Activated CD4-positive, CD25-positive, alpha-beta regulatory T cell treated with anti-CD3 and anti-CD28 coated beads, Interleukin-2, amount 50 U/mL, for 24 hours (primary cell): ENCODE measurements at places on chromosomes 16 and 17.

DNA sequence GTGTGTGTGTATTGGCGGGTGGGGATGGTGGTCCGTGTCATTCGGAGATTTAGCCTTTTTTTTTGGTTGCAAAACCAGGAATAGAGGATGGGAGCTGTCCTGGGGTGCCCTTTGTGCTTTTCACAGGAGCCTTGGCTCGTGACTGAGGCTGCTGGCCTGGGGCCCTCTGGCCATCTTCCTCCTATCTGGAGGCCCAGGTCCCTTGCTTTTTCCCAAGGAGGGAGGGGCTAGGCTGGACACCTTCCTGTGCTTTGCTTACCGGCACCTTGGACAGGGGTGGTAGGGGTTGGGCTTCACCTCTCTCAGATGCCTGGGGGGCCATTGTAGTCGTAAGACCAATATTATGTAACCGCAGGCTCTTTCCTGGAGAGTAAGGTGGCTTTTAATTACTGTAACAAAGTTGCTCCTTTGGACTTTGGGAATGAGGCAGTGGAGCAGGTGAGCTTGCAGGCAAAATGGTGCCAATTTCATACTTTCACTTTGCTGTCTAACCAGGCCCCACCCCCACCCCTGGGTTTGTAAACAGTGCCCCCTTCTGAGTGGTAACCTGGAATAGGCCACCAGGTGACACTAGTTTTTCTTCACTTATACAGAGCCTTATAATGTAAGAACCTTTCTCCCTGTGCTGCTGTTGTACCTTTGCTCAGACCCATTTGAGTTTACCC, 1.2 kb downstream of the DYNLL2 start:
- ATAC-seq = no peak

GRCh38 chr17:18004345-18004744, 31.7 kb downstream of the DRC3 start:
- ATAC-seq = no peak

GRCh38 chr17:5942687-5943086, 127.5 kb upstream of the WSCD1 start:
- no peak for ATAC-seq

- ATAC-seq = peak; percentile 79
Observed at GRCh38 chr16:23803591-23804123, 32.1 kb upstream of the PRKCB start.

DNA sequence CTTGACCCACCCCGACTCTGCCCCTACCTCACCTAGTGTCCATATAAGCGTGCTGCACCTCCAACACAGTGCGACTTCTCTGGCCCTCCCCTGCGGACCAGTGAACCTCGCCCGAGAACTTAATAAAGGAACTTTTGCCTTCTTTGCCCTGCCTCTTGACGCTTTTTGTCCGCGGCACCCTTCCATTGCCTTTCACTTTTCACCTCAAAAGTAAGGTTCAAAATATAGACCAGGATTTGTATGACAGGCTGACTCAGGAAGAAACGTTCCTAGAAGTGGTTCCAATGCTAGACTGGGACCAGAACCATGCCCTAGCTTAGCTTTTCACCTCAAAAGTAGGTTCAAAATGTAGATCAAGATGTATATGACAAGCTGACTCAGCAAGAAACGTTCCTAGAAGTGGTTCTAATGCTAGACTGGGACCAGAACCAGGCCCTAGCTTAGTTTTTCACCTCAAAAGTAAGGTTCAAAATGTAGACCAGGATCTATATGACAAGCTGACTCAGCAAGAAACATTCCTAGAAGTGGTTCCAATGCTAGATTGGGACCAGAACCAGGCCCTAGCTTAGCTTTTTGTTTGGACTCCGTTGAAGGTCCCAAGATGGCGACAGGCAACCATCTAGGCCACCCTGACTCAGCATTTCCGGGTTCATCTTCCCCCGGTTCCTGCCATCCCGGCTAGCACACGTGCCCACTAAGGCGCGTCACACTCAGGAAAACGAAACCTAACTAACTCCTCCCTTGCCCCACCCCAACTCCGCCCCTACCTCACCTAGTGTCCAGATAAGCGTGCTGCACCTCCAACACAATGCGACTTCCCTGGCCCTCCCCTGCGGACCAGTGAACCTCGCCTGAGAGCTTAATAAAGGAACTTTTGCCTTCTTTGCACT, 51.0 kb upstream of the TMEM97 start:
- ATAC-seq = no peak

DNA sequence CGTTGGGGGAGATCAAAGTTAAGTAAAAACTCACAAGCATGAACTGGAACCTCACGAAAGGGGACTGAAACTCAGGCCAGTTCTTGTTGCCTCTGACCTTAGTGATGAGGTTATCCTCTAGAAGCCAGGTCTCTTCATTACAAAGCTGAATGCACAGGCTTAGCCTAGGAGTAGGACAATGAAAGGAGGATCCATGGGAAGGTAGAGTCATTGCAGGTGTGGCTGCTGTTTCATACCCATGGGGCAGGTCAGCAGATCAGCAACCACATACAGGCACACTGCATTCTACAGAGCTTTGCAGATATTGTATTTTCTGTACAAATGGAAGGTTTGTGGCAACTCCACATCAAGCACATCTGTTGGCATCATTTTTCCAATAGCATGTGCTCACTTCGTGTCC, 341.3 kb upstream of the SOX9 start:
- ATAC-seq = no peak

GRCh38 chr17:17322516-17323510, 19.6 kb downstream of the NT5M start:
- no peak for ATAC-seq

DNA sequence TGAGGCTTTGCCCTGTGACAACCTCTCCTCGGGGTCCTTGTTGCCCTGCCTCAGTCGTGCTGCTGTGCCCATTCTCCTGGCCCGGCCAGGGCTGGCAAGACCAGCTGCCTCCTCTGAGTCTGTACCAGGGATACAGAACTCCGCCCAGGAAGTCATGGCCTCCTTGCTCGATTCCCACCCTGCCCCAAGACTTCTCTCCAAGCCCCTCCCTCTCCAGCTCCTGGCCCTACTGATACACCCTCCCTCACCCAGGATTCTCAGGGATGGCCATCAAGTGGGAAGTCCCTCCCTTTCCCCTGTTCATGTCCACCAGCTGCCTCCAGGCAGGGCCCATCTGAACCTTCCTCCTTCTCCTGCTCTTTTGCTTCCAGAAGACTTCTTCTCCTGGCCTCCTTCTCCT, 11.2 kb upstream of the TMEM208 start:
- ATAC-seq = no peak

DNA sequence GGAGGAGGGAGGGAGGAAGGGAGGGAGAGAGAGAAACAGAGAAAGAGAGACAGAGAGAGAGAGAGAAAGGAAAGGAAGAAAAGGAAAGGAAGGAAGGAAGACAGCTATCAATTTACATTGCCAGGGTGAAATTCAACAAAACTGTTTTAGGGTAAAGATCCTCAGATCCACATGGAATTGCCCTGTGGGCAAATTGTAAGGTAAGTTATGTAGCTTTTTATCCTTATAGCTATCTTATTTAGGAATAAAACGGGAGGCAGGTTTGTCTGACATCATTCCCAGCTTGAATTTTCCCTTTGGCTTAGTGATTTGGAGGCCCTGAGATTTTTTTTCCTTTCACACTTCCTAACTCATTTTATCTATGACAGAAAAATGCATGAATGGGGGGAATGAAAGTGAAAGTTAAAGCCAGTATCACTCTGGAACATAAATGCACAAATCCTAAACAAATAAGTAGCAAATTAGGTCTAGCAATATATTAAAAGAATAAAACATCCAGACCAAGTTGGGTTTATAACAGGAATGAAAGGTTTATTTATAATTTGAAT, 3.4 kb upstream of the UQCRC2 start:
- no peak for ATAC-seq

GRCh38 chr16:68324780-68325357, 14.1 kb downstream of the PRMT7 start:
- ATAC-seq = no peak

DNA sequence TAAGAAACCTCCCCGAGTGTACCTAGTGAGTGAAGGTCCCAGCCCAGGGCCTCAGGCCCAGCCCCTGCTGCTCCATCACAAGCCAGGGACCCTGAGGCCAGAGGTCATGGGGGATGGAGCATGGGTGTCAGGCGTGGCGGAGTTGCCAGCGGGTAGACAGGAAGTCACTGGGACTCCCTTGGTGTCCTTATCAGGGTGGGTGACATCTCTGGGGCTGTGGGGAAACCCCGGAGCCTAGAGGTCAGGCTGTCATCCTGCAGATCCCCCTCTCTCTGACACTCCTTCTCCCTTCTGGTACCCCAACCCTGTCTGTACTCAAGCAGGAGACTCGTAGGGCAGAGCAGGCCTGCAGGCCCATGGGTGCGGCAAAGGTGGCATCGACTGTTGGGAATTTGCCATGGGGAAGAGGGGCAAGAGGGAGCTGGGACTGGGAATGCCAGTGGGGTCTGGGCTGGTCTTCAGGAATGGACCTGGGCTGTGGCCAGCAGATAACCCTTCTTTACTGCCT, 10.8 kb upstream of the ADGRG1 start:
- ATAC-seq = no peak

DNA sequence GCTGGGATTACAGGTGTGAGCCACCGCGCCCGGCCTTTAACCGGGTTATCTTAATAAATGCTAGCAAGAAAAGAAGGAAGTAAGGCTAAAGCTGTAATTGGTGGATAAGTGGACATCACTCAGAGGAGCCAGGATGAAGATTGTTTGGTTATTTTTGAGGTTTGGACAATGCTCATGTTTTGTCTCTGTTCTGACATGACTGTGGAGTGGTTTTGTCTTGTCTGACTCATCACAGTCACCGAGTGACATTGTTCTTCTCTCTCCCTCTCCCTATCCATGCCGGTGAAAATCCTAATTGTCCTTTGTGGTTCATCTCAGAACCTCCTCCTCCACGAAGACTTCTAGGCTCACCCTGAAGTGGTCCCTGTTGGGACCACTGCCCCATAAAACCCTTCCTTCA, 23.5 kb upstream of the GRIN2A start:
- ATAC-seq = no peak

- peak; percentile 67 for ATAC-seq
Observed at GRCh38 chr16:29805232-29806098, 864 bp upstream of the MAZ start.

DNA sequence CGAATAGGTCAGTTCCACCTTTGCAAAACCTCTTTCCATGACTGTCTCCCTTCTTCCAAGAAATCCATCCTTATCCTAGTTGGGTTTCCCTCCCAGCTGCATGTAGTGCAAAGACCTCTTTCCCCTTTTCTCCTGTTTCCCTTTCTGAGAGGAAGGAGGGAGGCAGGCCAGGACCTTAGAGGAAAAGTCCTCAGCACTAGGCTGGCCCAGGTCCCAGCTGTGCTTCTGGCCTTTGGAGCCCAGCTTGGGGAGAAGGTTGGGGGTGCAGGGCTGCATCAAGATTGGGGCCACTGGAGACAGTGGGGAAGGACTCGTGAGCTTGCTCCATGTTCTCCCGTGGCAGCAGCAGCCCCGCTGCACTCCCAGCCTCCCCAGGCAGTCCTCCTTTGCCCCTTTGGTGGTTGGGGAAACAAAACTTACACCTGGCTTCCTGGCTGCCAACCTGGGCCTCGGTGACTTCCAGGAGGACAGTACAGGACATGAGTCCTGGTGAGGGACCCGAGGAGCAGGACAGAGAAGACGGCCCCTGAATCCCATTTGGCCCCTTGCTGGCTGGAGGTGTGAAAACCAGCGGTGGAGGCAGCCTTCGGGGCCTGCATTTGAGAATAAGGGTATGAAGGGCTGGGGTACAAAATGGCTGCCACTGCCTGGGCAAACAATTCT, 481 bp downstream of the HEXIM2 start:
- no peak for ATAC-seq

- ATAC-seq = no peak
Observed at GRCh38 chr16:85515319-85515745, 97.8 kb upstream of the GSE1 start.

GRCh38 chr17:11608396-11608795, 10.1 kb downstream of the DNAH9 start:
- ATAC-seq = no peak

- ATAC-seq = no peak
Observed at GRCh38 chr16:64870859-64871258, 251.0 kb downstream of the CDH11 start.

GRCh38 chr17:13182450-13182849, 164.6 kb upstream of the ELAC2 start:
- no peak for ATAC-seq

DNA sequence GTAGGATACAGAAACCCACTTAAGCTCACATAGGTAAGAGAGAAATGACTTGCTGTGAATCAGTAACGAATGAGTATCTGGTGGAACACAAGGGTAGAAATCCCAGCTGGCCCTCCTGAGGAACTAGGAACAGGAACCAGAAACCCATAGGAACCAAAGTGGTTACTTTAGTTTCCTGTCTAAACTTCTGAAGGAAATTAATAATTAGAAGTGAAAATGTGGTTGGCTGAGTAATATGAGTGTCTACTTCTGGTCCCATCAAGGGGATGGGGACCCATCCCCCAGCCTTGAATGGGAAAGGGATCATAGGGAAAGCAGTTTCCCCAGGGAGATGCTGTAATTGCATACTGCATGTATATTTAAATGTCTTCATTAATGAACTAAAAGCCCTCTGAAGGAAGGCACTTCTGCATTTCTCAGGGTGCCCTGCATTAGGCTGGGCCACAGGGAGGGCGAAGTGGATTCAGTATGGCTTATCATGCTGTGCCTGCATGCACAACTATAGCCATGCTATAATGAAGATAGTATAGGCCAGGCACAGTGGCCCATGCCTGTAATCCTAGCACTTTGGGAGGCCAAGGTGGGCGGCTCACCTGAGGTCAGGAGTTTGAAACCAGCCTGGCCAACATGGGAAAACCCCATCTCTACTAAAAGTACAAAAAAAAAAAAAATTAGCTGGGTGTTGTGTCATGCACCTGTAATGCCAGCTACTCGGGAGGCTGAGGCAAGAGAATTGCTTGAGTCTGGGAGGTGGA, 45.6 kb downstream of the CYB5B start:
- peak; percentile 78 for ATAC-seq

GRCh38 chr16:88504489-88505404, 51.7 kb downstream of the ZFPM1 start:
- no peak for ATAC-seq

- ATAC-seq = no peak
Observed at GRCh38 chr17:38425744-38426143, 2.5 kb upstream of the ARHGAP23 start.

DNA sequence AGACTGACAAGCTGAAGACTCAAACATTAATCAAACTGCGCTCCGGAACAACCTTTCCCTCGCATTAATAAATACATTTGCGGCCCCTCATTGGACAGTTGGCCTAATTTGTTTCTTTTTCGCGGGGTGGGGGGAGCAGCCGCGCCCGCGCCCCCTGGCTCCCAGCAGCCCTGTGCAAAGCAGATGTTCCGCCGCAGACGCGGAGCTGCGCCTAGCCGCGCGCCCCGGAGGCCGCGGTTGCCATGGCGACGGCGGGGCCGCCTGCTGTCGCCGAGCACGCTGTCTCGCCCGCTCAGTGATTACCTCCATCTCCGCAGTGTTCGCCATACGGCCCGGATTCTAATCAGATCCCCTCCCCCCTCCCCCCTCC, 25.5 kb downstream of the COPZ2 start:
- ATAC-seq = peak; percentile 77

GRCh38 chr17:15157051-15157450, 108.1 kb downstream of the PMP22 start:
- no peak for ATAC-seq

DNA sequence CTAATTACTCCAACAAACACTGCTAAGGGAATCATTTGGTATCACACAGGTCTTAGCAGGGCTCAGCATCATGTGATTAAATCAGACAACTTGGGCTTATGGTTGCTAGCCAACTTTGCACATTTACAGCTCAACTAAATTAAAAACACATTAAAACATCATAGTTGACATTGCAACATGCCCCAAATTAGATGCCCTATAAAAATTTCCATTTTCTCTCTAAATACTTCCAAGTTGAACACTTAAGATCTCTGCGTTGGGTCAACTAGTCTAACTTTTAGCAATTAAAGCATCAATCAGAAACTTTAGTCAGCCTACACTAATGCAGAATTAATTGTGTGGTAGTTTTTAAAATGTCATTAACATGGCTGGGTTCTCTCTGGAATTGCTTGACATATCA, 12.1 kb downstream of the DNAJC7 start:
- no peak for ATAC-seq
